Stomach (tissue), 19 donors: ENCODE measurements at places on chromosomes 4 and X. TPM values are rescaled to one million over a fixed set of nuclear protein-coding genes. Genes with fewer than 3 reads are reported as not detected.

DNA sequence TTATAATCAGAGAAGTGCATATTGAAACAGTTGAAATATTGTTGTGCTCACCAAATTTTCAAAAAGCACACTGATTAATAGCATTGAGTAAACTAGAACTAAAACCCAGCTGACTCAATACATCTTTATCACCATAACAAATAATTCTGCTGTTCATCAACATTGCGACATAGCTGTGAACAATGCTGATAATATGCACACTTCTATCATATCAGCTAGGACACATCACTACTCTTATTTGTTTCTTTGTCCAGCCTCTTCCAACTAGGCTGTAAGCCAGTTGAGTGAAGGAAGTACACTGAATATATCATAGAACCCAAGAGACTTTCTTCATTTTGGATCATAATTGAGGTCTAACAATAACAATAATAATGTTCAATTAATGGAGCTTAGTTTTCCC is 349.7 kb downstream of the IQCM start:
- H3K36me3 ChIP-seq = no peaks in the 10 kb centered on the region
- no peaks in the 10 kb centered on the region for H3K27me3 ChIP-seq
- DNase-seq = no peak

- H3K4me3 ChIP-seq = no peak overlapping the region
- H3K27ac ChIP-seq = peak overlapping the region; percentile 22
- H3K27me3 ChIP-seq = no peaks in the 10 kb centered on the region
- no peak for DNase-seq
- no peaks in the 10 kb centered on the region for H3K36me3 ChIP-seq
- peaks cover 78% of the 10 kb centered on the region for H3K4me1 ChIP-seq
These were observed 82.9 kb downstream of the PDLIM5 start for GRCh38 chr4:94534401-94535312.

- H3K27me3 ChIP-seq = no peaks in the 10 kb centered on the region
- H3K36me3 ChIP-seq = no peaks in the 10 kb centered on the region
- H3K27ac ChIP-seq = peak overlapping the region; percentile 62
- H3K4me1 ChIP-seq = peaks cover 51% of the 10 kb centered on the region
These were observed 12.2 kb downstream of the RGS12 start for GRCh38 chr4:3304831-3305609.

GRCh38 chr4:184064877-184065276 is 152.8 kb downstream of the ENPP6 start:
- no peak overlapping the region for H3K4me3 ChIP-seq
- peak; percentile 74 for DNase-seq
- H3K36me3 ChIP-seq = no peaks in the 10 kb centered on the region
- no peaks in the 10 kb centered on the region for H3K27me3 ChIP-seq

GRCh38 chr4:95181243-95181995 is 367.4 kb downstream of the UNC5C start:
- H3K4me3 ChIP-seq = no peak overlapping the region
- H3K36me3 ChIP-seq = no peaks in the 10 kb centered on the region
- DNase-seq = peak; percentile 32
- no peak overlapping the region for H3K27ac ChIP-seq
- H3K27me3 ChIP-seq = no peaks in the 10 kb centered on the region

DNA sequence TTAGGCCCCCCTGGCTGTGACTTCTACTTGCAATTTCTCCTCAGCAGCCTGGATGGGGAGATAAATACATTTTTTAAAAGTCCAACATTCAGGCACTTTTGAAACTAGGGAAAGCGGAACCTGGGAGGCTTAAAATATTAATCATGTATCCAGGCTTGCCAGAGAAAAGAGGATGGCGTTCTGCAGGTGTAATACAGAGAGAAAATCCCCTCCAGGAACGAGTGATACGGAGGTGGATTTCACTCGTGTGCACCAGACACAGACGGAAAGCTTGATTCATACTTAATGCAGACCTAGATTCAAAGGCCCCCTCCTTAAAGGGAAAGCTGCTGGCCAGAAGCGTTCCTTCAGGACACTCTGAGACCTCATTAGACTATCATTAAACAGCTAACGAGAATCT is 354.0 kb upstream of the BOD1L1 start:
- DNase-seq = no peak
- H3K4me1 ChIP-seq = no peaks in the 10 kb centered on the region
- no peaks in the 10 kb centered on the region for H3K27me3 ChIP-seq
- H3K36me3 ChIP-seq = no peaks in the 10 kb centered on the region

DNA sequence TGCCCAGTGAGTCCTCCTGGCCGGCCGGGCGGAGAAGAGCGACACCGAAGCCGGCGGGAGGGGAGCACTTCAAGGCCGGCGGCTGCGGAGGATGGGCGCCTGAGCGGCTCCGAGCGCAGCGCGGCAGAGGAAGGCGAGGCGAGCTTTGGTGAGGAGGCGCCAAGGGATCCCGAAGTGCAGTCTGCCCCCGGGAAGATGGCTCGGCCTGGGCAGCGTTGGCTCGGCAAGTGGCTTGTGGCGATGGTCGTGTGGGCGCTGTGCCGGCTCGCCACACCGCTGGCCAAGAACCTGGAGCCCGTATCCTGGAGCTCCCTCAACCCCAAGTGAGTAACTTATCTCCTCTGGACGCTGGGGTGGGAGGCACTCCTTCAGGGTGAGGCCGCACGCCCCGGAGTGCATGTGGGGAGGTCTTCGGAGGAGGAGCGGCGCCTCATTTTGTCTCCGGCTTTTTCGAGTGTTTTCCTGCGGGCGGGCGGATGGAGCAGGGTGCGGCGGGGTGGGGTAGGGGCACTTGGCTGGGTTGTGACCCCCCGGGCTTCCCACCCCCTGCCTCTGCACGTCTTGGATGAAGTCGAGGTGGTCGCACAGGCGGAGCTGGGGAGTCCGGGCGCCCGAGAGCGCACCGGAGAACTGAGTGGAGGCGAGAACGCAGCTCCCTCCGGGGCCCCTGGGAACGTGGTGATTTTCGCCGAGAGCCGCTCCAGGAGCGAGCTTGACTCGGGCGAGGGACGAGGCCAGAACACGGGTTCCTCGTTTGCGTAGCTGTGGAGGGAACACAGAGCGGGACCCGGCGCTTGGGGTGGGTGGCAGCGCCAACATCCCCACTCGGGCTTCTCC is 979 bp downstream of the EFNB1 start:
- no peaks in the 10 kb centered on the region for H3K36me3 ChIP-seq
- H3K27ac ChIP-seq = peak overlapping the region; percentile 83

Gene PCDH10
- total RNA-seq = 9.4 TPM

Gene CXCR3
- not detected for total RNA-seq

Gene HTN3
- not detected for total RNA-seq

Gene CA5B
- total RNA-seq = 25.5 TPM
